ENCODE measurements at places on chromosomes 7 and 10.

DNA sequence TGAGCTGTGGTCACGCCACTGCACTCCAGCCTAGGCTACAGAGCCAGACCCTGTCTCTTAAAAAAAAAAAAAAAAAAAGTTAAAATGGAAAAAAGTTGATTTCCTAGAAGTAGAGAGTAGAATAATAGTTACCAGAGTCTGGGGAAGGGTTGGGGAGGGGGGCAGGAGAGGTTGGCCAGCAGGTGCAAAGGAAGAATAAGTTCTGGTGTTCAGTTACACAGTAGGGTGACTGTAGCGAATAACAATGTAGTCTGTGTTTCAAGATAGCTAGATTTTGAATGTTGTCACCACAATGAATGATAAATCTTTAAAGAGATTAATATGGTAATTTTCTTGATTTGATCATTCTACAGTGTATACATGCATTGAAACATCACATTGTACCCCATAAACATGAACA lies 142.9 kb downstream of the NRF1 start:
- no peak for DNase-seq

GRCh38 chr7:131726031-131726430 lies 169.6 kb upstream of the PODXL start:
- no peak for DNase-seq

DNA sequence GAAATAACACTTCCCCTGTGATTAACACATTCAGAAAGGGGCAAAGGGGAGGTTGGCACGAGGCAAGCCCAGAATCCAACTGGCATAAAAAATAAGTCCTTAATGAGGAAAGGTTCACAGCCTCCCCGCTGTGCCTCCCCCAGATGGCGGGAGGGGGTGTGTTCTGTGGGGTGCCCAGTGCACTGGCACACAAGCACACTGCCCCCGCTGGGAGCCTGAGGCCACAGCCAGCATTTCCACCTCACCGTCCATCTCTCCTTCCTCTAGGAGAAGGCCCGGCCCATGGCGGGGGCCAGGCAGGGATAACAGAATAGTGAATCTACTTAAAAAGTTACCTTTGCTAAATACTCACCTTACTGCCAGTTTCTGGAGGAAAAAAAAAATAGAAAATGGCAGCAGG lies 43.2 kb downstream of the PRKAG2 start:
- no peak for DNase-seq

- no peak for DNase-seq
Measured at GRCh38 chr7:102061981-102062390, 224.7 kb upstream of the SH2B2 start.

- no peak for DNase-seq
Measured at GRCh38 chr10:122143238-122143841, 127.8 kb upstream of the BTBD16 start.

DNA sequence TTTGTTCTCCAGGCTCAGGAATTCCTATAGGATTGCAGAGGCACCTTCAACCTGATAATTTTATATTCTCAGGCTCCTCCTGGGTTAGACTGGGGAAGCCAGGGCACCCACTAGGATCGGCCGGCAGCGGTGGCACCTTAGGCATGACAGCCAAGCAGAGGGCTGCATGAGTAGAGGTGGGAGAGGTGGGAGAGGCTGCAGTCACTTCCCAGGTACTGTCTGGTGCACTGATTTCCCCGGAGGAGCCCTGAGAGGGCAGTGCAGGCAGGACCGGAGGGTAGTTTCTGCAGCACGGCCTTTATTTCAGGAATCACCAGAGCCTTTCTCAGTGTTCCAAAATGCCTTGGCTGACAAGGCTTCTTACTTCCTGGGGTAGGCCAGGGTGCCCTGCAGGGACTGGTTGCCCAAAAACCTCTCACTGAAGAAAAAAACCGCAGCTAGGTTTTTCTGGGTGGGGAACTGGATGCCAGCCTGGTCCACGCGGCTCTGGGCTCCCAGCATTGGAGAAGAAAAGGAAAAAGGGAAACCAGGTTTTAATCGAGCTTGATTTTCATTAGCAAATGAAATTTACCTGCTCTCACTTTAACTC lies 3.6 kb upstream of the HOXA13 start:
- DNase-seq: no peak

GRCh38 chr10:70221030-70221429 lies 12.2 kb downstream of the PPA1 start:
- no peak for DNase-seq

- no peak for DNase-seq
Measured at GRCh38 chr10:70912556-70912955, 24.2 kb upstream of the PCBD1 start.

DNA sequence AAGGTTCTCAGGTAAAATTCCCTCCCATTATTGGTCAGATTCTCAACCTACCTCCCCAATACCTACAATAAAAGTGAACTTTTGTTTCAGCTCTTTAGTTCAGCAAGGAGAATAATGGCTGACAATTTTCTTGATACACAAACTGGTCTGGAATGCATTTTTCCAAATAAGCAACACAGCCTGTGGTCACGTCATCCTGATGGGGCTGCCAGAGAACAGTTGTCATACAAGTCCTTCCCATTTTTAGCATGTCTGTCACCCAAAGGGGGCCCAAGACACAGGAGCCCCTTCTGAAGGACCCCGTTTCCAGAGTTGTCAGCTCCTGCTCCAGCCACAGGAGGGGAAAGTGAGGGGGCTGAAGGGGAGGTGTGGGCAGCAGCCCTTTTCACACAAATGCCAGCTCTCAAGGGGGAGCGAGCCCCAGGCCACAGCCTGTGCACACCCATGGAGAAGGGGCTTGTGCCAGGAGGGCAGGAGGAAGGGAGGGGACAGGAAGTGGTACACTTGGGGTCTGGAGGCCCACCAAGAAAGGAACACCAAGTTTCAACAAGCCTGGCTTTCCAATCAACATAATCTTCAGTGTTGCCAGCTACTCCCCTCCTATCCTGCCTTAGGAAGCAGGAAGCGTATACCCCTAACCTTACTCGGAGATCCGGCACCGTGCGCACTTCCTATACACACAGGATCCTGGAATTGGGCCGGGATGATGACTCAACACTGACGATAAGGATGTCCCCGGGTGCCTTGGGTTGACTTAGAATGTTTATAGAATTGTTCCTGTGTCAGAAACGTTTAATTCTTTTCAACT lies 43.4 kb upstream of the PDLIM1 start:
- DNase-seq: peak; percentile 92

GRCh38 chr7:122067077-122067476 lies 77.0 kb downstream of the AASS start:
- no peak for DNase-seq

- peak; percentile 24 for DNase-seq
Measured at GRCh38 chr7:431658-432111, 88.0 kb downstream of the PDGFA start.

- DNase-seq: peak; percentile 38
Measured at GRCh38 chr7:6730343-6730633, 23.5 kb upstream of the ZNF12 start.

- peak; percentile 84 for DNase-seq
Measured at GRCh38 chr7:92740700-92741126, 95.7 kb downstream of the CDK6 start.

DNA sequence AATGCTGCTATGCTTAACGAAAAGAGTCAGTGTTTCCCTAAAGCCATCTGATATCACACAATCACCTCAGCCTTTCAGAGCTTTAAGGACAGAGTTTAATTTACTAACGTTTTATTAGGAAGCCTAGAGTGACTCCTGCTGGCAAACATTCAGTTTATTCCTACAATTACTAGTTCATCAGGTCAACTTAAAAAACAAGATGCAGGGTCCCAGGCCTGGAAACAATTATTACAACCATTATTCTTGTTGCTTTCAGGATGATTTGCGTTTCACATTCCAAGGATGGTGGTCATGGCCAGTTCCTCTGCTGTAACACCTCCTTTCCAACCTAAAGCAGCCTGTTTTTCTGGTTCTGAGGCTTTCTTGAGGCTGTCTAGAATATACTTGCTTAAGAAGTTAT lies 1.5 kb upstream of the FAM53B start:
- DNase-seq: peak; percentile 67

DNA sequence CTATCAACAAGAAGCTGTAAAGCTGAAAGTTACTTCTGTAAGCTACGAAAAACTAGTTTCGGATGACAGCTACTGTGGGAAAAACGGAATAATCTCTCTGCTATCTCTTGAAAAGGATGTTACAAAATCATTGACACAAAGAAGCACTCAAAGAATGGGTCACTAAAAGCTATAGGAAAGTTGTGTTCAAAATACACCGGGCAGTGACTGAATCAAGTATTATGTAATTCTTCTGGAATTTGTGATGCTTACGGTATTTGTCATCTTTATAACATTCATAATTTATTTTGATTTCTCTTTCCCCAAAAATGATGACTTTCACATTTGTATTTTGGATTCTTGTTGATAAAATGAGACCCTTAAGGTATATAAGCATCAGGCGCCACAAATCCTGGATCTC lies 112.1 kb upstream of the KLF6 start:
- DNase-seq: peak; percentile 59

GRCh38 chr10:32960022-32960421 lies 2.0 kb upstream of the ITGB1 start:
- DNase-seq: no peak

- DNase-seq: no peak
Measured at GRCh38 chr7:120089968-120090367, 183.0 kb upstream of the KCND2 start.

- no peak for DNase-seq
Measured at GRCh38 chr7:71348821-71349681, 217.1 kb downstream of the GALNT17 start.

GRCh38 chr10:6667679-6668270 lies 87.7 kb upstream of the PRKCQ start:
- peak; percentile 45 for DNase-seq

DNA sequence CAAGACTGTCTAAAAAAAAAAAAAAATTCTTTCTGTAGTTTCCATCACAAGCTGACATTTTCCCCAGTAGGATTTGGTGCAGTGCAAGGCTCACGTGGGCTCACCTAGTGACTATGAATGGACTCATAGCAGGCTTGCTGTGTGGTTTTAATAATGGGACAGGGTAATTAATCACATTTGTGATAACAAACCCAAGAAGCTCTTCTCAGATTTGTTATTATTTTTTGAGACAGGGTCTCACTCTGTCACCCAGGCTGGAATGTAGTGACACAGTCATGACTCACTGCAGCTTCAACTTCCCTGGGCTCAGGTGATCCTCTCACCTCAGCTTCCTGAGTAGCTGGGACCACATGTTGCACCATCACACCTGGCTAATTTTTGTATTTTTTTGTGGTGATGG lies 40.0 kb downstream of the NACAD start:
- DNase-seq: no peak

DNA sequence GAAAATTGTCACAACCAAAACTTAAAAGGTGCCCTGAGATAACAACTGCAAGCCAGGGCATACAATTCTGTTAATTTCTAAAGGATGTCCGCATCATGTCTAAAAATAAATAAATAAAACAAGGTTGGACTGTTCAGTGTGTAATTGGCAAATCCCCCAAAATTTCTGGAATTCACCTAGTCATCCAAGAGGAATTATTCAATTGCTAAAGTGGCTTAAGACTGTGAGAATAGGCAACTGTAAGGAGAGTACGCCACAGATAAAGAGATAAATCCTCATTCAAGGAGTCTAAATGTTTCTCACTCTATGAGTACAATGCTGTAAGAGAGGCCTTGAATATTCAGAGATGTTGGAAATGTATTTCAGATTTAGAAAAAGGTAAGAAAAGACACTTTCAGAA lies 37.2 kb downstream of the PIK3AP1 start:
- DNase-seq: peak; percentile 42

DNA sequence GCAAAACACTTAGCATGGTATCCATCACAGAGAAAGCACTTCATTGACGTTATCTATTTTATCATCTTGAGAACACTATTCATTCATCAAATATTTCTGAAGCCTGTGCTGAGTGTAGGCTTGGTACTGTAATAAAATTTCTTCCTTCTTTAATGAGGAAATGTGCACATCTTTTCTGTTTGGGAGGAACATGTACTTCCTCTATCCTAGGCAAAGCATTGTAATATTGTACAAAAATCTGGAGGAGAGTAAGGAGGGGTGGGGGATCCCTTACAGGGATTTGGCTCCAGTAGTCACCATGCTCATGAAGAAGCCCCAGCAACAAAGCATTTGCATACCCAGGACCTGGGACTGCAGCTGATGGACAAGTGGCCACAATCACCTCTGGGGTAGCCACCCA lies 39.9 kb upstream of the SORCS3 start:
- no peak for DNase-seq

- DNase-seq: no peak
Measured at GRCh38 chr10:4692206-4692605, 133.8 kb upstream of the AKR1E2 start.

GRCh38 chr10:77608281-77608680 lies 29.3 kb downstream of the KCNMA1 start:
- no peak for DNase-seq

DNA sequence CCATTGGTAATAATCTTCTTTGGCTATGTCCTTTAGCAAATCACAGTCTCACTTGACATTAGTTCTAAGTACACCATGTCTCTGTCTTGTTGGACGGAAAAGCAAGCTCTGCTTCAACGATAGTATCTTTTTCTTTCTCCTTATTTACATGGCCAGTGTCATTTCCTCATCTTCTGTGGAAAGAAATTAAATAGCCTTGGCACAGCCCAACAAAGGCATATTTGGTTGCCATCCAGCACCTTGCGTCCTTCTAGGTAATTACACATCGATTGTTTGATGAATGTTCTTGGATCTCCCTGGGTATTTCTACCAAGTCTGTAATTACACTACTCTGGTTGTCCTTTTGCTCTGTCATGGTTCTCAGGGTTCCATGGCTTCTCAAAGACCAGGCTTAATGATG lies 183.1 kb downstream of the CHN2 start:
- no peak for DNase-seq

- DNase-seq: no peak
Measured at GRCh38 chr10:5068274-5068984, 25.8 kb upstream of the AKR1C3 start.

- no peak for DNase-seq
Measured at GRCh38 chr7:97868314-97868713, 3.9 kb downstream of the ASNS start.

- peak; percentile 81 for DNase-seq
Measured at GRCh38 chr7:83162402-83163256, at the start of gene PCLO. Gene PCLO (minus strand): TSS chr7:83162884. CDS start chr7:83162592, 292 bp downstream.

GRCh38 chr7:136078630-136079029 lies 101.5 kb upstream of the MTPN start:
- no peak for DNase-seq
